Stimulated activated CD8-positive, alpha-beta memory T cell treated with anti-CD3 and anti-CD28 coated beads, Interleukin-4, amount 100 ng/mL, for 1 hour (primary cell): ENCODE measurements at places on chromosomes 7 and 10.

GRCh38 chr7:139896831-139897230 lies 67.8 kb downstream of the TBXAS1 start:
- DNase-seq: no peak

GRCh38 chr10:26743091-26743490 lies 45.6 kb downstream of the PDSS1 start:
- DNase-seq: no peak

DNA sequence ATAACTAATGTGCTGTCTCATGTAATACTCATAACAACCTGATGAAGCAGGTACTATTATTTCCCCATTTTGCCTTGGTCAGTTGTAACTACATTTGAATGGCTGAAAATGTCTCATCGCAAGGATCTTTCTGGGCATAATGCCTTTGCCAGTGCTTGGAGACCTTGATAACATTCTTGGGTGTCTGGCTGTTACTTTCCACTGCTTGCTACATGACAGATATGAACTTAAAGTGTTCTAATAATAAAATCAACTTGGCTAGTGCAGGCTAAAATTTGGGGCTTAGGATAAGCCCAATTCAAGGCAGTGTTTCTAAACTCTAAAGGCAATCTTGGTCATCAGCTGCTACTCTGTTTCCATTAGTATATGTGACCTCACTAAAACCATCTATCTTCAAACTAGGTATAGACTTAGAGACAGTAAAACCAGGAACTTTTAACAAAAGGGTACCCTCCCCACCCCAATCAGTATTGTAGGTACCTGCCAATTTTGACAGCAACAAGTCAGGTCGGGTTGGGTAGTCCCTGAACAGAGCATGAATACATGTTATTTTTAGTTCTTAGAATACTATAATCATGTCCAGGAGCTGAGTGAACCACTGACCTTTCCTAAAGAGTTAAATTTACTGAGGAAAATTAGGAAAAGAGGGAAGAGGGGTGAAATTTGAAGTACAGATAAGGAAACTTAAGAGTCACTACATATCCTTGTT lies 68.2 kb upstream of the AHR start:
- DNase-seq: no peak

DNA sequence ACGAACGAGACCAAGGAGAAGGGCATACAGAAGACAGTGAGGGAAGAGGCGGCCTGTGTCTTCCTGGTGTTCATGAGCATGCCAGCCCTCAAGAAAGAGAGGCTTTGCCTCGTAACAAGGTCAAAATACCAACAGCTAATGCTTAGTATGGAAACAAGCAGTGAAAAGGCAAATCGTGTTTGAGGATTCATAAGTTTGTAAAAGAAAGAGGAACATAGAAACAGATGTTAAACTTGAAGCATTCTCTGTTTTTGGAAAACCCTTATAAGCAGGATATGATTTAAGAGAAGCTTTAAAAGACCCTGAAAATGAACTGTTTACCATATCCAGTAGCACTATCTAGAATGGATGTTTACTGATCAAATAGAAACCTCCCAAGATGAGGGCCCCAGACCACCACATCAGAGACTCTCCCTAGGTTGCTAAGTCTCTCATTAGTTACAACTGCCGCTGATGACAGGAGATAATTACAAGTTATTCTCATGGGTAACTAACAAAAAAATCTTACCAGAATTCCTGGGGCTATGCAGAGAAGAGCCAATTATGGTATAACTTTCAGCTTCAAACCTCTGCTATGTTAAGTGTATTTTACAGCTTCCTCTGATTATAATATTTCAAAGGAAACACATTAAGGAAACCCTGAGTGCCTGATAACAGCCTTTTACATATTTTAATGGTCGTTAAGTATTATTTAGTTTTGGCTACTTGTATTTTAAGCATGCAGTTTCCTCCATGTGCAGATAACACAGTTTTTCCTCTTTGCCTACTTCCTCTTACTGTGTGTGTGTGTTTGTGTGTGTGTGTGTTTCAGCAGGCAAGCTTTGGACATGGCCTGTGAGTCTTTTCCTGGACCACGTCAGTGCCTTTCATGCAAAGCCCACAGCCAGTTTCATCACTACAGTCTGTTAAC lies 17.9 kb downstream of the JCAD start:
- no peak for DNase-seq

GRCh38 chr7:76369018-76369417 lies 10.2 kb upstream of the YWHAG start:
- DNase-seq: no peak

- DNase-seq: no peak
Measured at GRCh38 chr10:127506094-127506493, 43.0 kb upstream of the NPS start.

DNA sequence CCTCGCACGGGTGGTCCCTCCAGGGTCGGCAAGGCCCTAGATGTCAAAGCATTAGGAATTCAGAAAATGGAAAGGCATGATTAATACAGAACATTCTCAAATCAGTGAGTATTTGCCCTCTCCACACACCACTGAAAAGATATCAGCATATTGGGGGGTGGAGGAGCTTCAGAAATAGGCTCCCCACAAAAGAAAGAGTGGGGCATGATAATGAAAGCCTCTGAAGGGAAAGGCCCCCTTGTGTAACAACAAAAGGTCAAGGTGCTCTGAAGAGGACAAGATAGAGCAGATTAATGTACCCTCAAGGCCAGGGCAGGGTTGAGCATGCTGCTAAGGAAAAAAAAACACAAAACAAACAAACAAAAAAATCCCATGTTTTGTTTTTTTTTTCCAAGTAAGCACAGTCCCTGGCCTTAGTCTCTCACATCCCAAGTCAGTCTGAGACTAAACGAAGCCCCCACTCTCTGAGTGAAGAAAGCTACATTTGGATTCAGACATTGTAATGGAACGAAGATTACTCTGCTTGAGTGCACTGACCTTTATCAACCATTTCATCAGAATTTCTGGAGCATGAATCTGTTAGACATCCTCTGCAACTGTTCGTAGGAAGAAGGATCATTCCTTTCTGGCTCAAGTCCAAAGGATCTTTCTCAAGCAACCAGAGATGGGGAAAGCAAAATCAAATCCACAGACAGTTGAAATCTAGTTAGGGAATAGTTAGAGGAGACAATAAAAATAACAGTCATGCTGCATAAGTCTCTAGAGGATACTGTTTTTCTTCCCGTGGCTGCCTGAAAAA lies 27.4 kb upstream of the DGKI start:
- no peak for DNase-seq

DNA sequence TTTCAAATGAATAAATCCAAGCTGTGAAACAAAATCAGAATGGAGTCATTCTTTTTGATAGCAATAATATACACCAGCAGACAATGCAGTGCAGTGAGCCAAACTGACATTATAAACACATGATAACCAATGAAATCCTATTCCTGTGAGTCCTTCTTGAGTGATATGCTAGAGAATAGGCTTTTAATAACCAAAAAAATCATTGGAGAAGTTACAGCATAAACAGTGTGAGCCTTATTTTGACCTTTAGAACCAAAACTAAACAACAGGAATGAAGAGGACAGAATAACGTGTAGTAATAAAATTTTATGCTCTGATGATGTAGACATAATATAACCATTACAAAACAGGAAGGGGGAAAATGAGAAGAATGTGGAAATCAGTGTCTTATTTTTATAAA lies 8.7 kb downstream of the HUS1 start:
- no peak for DNase-seq

GRCh38 chr10:104331208-104331838 lies 6.9 kb downstream of the ITPRIP start:
- DNase-seq: no peak

DNA sequence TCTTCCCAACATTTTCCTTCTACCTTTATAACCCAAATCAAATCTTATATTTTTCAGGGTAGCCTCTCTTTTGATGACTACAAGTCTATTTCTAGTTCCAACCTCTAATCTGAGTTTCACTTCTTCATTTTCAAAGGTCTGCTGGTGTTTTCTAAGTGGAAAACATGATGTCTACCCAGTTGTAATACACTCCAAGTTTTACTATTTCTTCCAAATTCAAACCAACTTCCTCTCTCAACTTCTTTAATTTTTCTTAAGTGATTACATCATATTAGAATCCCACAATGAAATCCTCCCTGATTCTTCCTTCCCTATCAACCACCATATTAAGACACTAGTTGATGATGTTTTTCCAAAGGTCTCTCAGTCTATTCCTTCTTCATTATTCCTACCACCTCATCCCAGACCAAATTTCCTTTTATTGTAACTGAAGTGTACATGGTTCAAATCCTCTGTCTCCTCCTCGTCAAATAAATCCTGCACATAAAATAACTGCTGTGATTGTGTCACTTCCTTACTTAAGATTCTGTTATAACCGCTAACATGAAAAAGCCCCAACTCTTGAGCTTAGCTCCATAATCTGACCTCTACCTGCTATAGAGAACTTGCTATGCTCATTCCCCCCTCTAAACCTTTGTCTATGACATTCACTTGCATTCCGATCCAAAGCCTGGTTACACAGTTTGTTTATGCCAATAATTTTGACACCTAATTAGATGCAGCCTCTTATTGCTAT lies 12.7 kb downstream of the TAS2R38 start:
- no peak for DNase-seq

- DNase-seq: no peak
Measured at GRCh38 chr7:3795781-3796180, 494.7 kb downstream of the SDK1 start.

GRCh38 chr7:79055722-79056415 lies 397.6 kb downstream of the MAGI2 start:
- DNase-seq: no peak
